Pancreas (tissue), 10 donors: ENCODE measurements at places on chromosomes 7 and 10. TPM values are rescaled to one million over a fixed set of nuclear protein-coding genes. Genes with fewer than 3 reads are reported as not detected.

ADRB1 gene
- 1.3 TPM for total RNA-seq

HOXA4 gene
- 0.24 TPM for total RNA-seq

SYT15 gene
- total RNA-seq: 5.0 TPM

SLC29A3 gene
- total RNA-seq: 2.5 TPM

FAM25C gene
- not detected for total RNA-seq

GIMAP4 gene
- 3.9 TPM for total RNA-seq

GOLGA7B gene
- 7.8 TPM for total RNA-seq

SEPTIN7 gene
- total RNA-seq: 29.0 TPM

MMD2 gene
- not detected for total RNA-seq

GNAT3 gene
- not detected for total RNA-seq
